Naive thymus-derived CD4-positive, alpha-beta T cell (primary cell): ENCODE measurements at places on chromosomes 2 and 18.

- H3K4me3 ChIP-seq, result no peak overlapping the region
- no peaks in the 10 kb centered on the region for H3K27me3 ChIP-seq
- no peaks in the 10 kb centered on the region for H3K36me3 ChIP-seq
- DNase-seq, result no peak
Observed at GRCh38 chr18:5031216-5031615, 165.8 kb downstream of the AKAIN1 start.

GRCh38 chr2:138329591-138329990 is 172.0 kb upstream of the SPOPL start:
- no peaks in the 10 kb centered on the region for H3K27me3 ChIP-seq
- H3K4me3 ChIP-seq, result no peak overlapping the region
- no peaks in the 10 kb centered on the region for H3K4me1 ChIP-seq
- DNase-seq, result no peak

DNA sequence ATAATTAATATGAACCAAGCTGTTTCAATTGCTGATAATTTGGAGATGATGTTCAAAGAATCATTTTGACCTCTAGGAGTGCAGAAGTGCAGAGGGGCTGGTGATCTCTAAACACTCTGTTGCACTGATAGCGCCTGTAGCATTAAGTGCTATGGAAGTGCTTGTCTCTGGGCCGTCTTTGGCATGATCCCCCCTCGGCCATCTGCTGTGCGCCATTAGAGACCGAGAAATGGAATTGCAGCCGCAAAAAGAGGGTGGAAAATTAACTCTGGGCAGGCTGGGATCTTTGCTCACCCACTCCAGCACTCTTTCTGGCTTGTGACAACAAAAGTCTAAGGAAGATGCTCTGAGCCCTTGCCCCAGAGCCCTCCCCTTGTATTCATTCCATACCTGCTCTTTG is 23.4 kb downstream of the AKAIN1 start:
- DNase-seq, result no peak
- no peaks in the 10 kb centered on the region for H3K27me3 ChIP-seq
- no peaks in the 10 kb centered on the region for H3K36me3 ChIP-seq
- H3K27ac ChIP-seq, result no peak overlapping the region

GRCh38 chr2:167581961-167582574 is 665.3 kb downstream of the STK39 start:
- no peaks in the 10 kb centered on the region for H3K4me1 ChIP-seq
- DNase-seq, result no peak
- H3K27ac ChIP-seq, result no peak overlapping the region
- H3K27me3 ChIP-seq, result no peaks in the 10 kb centered on the region
- H3K36me3 ChIP-seq, result no peaks in the 10 kb centered on the region

DNA sequence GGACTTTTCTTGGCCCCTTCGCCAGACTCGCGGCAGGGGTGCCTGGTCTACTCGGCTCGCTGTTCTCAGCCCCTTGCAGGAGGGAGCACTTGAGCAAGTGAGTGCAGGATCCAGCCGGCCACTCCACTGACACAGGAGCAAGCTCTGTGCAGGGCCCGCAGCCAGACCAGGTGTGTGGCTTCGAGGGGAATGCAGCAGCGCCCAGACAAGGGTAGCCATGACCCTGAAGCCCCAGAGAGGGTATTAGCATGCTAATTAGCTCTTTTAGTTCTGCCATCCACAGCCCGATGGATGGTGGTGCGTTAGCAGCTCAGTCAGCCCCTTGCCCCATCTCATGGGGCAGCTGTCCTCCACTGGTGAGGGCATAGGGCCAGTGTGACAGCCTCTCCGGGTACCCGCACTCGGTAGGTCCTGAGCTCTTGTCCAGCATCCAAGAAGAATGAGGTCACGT is 103.2 kb upstream of the HS6ST1 start:
- H3K27ac ChIP-seq, result no peak overlapping the region
- H3K4me1 ChIP-seq, result no peaks in the 10 kb centered on the region
- no peak for DNase-seq
- H3K27me3 ChIP-seq, result no peaks in the 10 kb centered on the region
- H3K36me3 ChIP-seq, result no peaks in the 10 kb centered on the region

DNA sequence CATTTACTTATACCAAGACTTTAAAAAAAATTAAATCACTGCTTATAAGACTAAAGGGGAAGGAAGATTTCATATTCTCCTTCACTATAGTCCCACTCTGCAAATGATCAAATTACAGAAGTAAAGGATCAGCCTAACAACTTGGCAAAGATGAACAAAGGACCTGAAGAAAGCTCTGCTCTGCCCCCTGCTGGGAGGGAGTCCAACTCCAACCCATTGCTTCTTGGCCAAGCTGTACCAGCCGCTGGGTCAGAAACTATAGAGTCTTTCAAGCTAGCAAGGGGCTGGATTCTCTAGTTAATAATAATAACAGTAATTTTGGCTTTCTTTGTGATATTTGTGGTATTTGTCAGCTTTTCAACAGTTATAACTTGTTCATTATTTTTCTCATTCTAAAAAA is 927.0 kb upstream of the CRIM1 start:
- no peaks in the 10 kb centered on the region for H3K36me3 ChIP-seq
- no peak overlapping the region for H3K27ac ChIP-seq
- no peaks in the 10 kb centered on the region for H3K4me1 ChIP-seq
- H3K4me3 ChIP-seq, result no peak overlapping the region

DNA sequence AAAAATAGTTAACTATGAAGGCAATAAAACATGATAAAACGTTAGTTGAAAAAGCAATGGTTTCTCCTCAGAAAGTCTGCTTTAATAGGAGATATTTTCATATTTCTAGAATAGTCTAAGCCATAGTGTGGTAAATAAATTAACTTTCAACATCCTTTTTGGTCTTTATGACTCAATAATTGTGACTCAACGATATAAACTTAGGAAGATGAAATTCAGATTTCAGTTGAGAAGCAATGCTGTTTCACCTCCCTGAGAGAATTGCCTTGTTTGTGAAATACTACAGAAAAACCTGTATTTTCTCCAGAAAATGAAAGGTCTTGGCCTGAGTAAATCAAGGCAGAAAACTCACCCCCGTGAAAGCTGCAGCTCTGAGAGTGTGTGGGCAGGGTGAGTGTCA is 166.9 kb downstream of the ETAA1 start:
- H3K4me1 ChIP-seq, result no peaks in the 10 kb centered on the region
- H3K27ac ChIP-seq, result no peak overlapping the region
- H3K27me3 ChIP-seq, result no peaks in the 10 kb centered on the region
- no peak for DNase-seq

- H3K4me1 ChIP-seq, result peaks cover 42% of the 10 kb centered on the region
- peaks cover 25% of the 10 kb centered on the region for H3K36me3 ChIP-seq
- H3K27me3 ChIP-seq, result no peaks in the 10 kb centered on the region
- DNase-seq, result peak; percentile 67
- H3K4me3 ChIP-seq, result peak overlapping the region; percentile 73
Observed at GRCh38 chr2:196170213-196170605, 1.2 kb downstream of the STK17B start.

DNA sequence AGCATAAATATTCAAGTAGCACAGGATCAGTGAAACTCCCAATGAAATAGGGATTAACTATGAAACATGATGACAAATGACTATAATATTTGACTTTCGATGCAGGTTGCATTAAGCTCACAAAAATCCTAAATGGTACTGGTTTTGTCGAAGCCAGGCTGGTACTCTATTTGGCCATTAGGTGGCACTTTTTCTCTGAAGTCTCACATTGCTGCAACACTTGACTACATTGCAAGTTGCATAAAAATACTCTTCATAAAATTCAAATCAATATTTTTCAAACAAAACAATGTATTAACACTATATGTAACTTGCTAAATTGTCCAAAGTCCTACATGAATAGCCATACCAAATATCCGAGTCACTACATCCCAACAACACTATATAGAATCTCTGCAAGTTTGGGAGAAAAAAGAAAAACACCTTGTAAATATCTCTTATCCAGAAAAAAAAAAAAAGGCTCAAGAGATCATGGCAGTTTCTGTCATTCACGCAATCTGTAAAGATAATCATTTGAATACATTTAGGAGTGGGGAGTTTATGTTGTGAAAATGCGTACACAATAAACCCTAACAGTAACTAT is 9.5 kb downstream of the RTTN start:
- no peaks in the 10 kb centered on the region for H3K27me3 ChIP-seq
- H3K4me3 ChIP-seq, result no peak overlapping the region
- DNase-seq, result peak; percentile 26
- H3K4me1 ChIP-seq, result no peaks in the 10 kb centered on the region

- no peaks in the 10 kb centered on the region for H3K4me1 ChIP-seq
- H3K36me3 ChIP-seq, result no peaks in the 10 kb centered on the region
- no peaks in the 10 kb centered on the region for H3K27me3 ChIP-seq
- H3K4me3 ChIP-seq, result no peak overlapping the region
- no peak overlapping the region for H3K27ac ChIP-seq
Observed at GRCh38 chr18:395456-396250, 104.8 kb downstream of the COLEC12 start.

DNA sequence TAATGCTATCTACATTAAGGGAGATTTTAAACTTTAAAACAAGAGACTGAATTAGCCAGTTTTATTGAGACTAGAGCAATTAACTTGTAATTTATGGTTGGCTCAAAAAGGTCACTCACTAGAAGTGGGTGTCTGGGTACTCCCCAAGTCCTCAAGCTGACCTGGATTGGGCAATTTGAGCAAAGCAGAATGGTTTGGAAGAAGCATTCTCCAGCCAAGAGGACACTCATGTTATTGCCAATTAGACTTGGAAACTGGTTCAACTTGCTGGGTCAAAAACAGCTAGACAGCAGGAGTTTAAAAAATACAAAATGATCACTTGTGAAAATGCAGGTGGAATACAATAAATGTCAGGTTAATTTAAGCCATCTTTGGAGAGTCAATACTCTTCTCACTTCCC is 29.5 kb upstream of the MYO1B start:
- H3K4me3 ChIP-seq, result no peak overlapping the region
- H3K36me3 ChIP-seq, result no peaks in the 10 kb centered on the region
- H3K27me3 ChIP-seq, result no peaks in the 10 kb centered on the region
- H3K27ac ChIP-seq, result no peak overlapping the region

DNA sequence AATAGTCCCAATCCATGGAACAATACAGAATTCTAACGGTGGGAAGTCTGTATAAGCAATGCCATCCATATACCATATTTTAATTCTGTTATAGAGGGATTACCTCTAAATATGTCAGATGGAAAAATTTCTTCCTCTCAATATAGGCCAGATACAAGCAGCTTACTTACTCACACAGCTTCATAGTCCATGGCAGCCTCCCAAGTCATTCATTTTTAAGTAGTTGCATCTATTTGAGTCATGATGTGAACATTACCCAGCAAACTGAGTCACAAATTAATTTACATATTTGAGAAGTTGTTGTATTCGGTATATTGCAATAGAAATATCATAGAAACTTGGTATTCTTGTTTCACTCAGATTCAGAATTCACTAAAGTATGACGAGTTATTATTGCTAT is 20.3 kb downstream of the TBR1 start:
- no peaks in the 10 kb centered on the region for H3K36me3 ChIP-seq
- DNase-seq, result no peak
- no peaks in the 10 kb centered on the region for H3K27me3 ChIP-seq

GRCh38 chr2:53403792-53404413 is 363.7 kb upstream of the CHAC2 start:
- no peaks in the 10 kb centered on the region for H3K27me3 ChIP-seq
- H3K27ac ChIP-seq, result no peak overlapping the region
- no peaks in the 10 kb centered on the region for H3K4me1 ChIP-seq
- H3K4me3 ChIP-seq, result no peak overlapping the region
- no peak for DNase-seq

GRCh38 chr2:100301881-100302584 is 20.3 kb downstream of the LONRF2 start:
- H3K4me3 ChIP-seq, result no peak overlapping the region
- no peaks in the 10 kb centered on the region for H3K36me3 ChIP-seq
- no peaks in the 10 kb centered on the region for H3K27me3 ChIP-seq
- DNase-seq, result no peak
- no peak overlapping the region for H3K27ac ChIP-seq

DNA sequence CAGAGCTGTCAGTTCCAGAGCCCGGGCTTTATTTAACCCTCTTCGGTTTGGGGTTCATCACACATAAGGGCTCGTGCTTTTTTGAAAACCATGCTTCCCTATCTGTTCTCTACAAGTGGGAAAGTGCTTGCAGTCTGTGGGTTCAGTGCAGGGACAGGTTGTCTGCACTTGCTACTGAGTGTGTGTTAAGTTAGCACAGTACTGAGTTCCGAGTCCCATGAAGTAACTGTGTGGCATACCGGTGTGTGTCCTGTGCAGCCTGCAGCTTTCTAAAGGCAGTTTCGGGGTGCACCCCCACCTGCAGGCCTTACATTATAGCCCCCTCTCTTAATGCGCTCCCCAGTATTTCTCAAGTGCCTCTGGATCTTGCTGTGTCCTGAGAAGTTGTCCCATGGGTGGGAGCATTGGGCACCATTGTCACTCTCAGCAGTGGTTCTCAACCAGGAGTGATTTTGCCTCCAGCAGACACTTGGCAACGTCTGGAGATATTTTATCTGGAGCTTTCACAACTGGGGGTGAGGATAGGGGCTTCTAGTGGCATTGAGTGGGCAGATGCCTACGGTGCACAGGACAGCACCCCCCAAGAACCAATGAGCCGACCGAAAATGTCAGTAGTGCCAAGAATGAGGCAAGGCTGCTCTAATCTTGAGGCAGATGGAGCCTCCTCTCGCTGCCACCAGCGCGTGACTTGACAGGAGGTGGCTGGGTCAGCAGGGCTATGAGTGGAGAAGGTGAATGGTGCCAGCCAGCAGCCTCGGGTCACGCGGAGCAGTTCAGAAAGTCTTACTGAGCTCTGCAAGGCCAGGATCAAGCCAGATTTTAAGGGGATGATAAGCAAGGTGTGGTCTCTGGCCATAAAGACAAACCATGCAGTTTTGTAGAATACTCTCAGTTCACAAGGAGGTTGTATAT is 152.2 kb downstream of the SMAD7 start:
- no peaks in the 10 kb centered on the region for H3K27me3 ChIP-seq
- H3K36me3 ChIP-seq, result no peaks in the 10 kb centered on the region
- no peak overlapping the region for H3K27ac ChIP-seq
- H3K4me1 ChIP-seq, result no peaks in the 10 kb centered on the region
- DNase-seq, result no peak
- H3K4me3 ChIP-seq, result no peak overlapping the region

DNA sequence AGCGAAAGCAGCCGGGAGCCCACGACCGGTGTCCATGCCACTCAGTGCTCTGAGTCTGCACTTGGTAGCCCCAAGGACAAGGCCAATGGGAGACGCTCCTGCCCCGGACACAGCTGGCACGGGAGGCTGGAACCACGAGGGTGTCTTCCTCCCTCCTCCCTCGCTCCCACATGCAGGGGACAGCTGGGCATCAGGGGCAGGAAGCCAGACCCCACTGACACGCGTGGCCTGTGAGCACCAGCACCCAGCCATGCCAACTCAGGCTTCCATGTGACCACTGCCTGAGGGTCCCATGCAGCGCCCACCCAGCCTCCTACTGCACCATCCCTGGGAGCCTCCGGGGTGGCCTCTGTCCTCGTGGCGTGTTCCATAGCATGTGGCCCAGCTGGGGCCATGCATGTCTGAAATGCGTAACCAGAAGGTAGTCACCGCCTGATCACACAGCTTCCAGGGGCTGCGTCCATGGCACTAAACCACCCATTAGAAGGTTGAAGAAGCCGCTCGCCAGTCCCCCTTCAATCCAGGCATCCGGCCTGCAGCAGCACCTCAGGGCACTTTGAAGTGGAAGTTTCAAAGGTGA is 323.2 kb upstream of the SALL3 start:
- H3K36me3 ChIP-seq, result no peaks in the 10 kb centered on the region
- H3K4me1 ChIP-seq, result no peaks in the 10 kb centered on the region
- no peaks in the 10 kb centered on the region for H3K27me3 ChIP-seq
- no peak overlapping the region for H3K4me3 ChIP-seq
- H3K27ac ChIP-seq, result no peak overlapping the region

GRCh38 chr2:3001615-3002560 is 375.7 kb downstream of the EIPR1 start:
- no peak for DNase-seq
- no peaks in the 10 kb centered on the region for H3K36me3 ChIP-seq
- no peak overlapping the region for H3K4me3 ChIP-seq
- H3K4me1 ChIP-seq, result no peaks in the 10 kb centered on the region
- H3K27me3 ChIP-seq, result no peaks in the 10 kb centered on the region
